ENCODE measurements at places on chromosomes 3 and 15. TPM values are rescaled to one million over a fixed set of nuclear protein-coding genes. Genes with fewer than 3 reads are reported as not detected.

DNA sequence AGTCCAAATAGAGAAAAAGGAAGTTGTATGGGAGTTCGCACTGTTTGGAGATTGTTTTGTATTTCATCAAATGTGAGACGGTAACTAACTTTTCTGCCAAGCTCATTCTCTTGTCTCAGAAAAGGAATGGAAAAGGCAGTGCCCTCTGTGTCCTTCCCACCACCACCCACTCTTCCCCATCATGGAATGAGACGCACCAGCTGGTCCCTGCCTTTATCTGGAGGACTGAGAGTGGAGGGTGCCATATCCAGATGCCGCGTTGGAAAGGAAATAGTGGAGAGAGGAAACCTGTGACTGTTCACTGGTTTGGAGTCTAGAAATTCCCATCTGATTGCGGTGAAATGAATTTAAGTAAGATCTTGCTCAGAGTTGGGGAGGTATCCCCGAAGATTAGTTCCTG, 3.7 kb upstream of the CCK start:
- DNase-seq = no peak

GRCh38 chr3:147391781-147392624, 14.3 kb downstream of the ZIC4 start:
- DNase-seq = no peak

- no peak for DNase-seq
Measured at GRCh38 chr3:45084361-45084760, 58.3 kb downstream of the CLEC3B start.

- no peak for DNase-seq
Measured at GRCh38 chr3:172194702-172195406, 155.5 kb downstream of the FNDC3B start.

- DNase-seq = no peak
Measured at GRCh38 chr15:62818691-62819090, 223.9 kb upstream of the TPM1 start.

DNA sequence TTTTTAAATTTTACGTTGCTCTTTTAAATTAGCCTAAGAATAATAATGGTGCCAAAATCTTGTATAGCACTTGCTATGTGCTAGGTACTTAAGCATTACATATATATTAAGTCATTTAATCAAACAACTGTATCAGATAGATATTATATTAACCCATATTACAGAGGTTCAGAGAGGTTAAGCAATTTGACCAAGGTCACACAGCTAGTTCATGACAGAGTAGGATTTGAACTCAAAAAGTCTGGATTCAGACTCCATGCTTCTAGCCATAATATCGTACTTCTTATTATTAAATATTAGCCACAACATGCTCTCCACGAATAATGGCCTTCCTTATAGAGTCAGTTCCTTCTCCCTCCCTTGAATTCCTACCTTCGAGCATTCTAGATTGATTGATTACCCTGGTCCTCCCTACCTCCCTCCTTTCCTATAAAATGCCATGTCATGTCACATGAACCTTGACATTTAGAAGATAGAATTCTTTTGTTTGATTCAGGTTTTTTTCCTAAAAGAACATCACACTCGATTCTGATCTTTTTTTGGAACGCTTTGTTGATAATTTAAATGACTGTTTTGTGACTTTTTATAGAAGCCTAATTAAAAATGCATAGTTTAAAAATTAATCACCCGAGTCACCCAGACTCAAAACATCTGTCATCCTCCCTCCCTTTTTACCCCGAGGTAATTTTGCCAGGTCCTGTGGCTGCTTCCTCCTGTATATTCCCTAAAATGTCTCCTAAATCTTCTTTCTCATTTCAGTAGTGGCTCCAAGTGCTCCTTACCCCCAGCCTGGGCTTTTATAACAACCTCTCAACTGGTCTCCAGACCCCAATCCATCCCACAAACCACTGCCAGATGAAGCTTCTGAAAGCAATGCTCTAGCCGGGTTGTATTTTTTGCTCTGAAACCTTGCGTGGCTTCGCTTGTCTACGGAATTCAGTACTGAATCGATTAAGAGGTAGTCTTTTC, 8.5 kb upstream of the PSMD6 start:
- DNase-seq = no peak

GRCh38 chr15:76996526-76997401, 1.8 kb downstream of the PSTPIP1 start:
- DNase-seq = no peak

The USP19 gene
- 58.5 TPM for total RNA-seq
